CD4-positive, alpha-beta T cell treated with Interleukin-12 subunit alpha and Interleukin-12 subunit beta, for 1 hour (primary cell): ENCODE measurements at places on chromosomes 6 and 20.

GRCh38 chr6:99802396-99803031 lies 191.5 kb downstream of the MCHR2 start:
- no peak for DNase-seq

DNA sequence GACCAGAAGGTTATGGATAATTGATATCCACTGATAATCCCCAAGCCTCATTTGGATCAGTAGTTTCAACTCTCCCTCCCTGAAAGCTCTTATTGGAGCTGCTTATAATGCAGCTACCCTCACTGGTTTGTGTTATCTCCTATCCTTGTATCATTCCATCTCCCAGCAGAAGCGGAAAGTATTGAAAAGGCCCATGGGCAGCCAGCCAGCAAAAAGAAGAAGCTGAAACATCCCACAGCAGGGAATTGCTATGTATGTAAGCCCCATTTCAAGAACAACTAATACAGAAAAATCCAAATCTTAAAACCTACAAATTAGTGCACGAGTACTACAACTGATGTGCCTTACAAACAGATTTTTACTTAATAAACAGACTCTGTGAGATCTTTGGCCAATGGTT lies 269.0 kb upstream of the ECI2 start:
- no peak for DNase-seq

DNA sequence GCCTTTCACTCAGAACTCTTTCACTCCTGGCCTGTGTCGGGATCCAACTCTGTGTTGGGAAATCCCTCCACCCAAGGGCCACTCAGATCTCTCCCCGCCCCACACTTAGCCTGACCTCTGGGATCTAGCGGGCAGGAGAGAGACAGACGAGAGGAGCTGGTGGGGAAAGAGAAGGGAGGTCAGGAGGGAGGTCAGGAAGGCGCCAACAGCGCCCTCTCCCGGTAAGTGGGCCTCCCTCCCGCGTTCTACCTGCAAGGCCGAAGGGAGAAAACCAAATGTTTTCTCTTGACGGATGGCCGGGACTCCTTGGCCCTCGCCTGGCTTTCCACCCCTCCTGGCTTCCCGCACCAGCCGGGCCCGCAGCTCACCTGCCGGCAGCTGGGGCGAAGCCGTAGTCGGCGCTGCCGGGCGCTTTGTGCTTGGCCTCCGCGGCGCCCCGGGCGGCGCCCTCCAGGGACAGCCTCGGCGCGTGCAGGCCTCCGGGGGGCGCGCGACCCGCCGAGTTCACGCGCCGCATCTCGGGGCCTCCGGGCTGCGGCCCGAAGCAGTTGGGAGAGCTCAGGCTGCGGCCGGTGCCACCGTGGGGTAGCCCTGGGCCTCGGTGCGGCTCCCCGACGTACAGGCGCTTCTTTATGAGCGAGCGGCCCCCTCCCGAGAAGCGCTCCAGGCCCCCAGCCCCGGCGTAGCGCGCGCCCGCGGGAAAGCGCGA lies 38.2 kb downstream of the C6orf132 start:
- peak; percentile 78 for DNase-seq

- DNase-seq, result no peak
These were observed 833.8 kb upstream of the CITED2 start for GRCh38 chr6:140208286-140208685.

DNA sequence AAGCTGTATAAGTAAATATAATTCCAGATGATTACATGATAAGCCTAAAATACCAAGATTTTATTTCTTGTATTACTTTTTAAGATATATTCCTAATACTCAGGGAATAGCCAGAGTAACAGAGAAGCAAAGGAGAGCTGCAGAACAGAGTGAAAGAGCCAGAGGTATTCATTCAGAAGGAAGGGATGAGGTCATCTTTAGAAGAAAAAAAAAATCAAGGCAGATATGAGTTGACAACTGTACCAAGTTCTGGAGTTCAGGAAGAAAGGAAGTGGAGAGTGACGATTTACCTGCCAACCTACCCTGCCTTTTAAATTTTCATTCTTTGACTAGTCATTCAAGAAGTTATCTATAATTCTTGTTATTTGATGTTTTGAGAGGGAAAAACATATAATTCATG lies 28.8 kb upstream of the NHSL1 start:
- no peak for DNase-seq

- no peak for DNase-seq
These were observed 130.8 kb downstream of the BTBD9 start for GRCh38 chr6:38508894-38509293.

GRCh38 chr6:50602292-50602691 lies 111.0 kb upstream of the TFAP2D start:
- peak; percentile 24 for DNase-seq

- DNase-seq, result no peak
These were observed 30.4 kb downstream of the FYN start for GRCh38 chr6:111842891-111843290.

DNA sequence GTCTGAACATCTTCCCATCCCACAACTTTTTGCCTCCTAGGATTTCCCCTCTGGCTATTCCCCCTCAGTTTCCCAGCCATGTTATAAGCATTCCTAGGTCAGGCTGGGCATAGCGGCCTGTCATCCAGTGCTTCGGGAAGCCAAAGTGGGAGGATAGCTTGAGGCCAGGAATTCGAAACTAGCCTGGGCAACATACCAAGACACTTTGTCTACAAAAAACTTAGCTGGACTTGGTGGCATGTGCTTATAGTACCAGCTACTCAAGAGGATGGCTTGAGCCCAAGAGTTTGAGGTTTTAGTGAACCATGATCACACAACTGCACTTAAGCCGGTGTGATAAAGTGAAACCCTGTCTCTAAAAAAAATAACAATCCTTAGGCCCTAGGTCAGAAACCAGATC lies 447.4 kb downstream of the KIF16B start:
- no peak for DNase-seq

DNA sequence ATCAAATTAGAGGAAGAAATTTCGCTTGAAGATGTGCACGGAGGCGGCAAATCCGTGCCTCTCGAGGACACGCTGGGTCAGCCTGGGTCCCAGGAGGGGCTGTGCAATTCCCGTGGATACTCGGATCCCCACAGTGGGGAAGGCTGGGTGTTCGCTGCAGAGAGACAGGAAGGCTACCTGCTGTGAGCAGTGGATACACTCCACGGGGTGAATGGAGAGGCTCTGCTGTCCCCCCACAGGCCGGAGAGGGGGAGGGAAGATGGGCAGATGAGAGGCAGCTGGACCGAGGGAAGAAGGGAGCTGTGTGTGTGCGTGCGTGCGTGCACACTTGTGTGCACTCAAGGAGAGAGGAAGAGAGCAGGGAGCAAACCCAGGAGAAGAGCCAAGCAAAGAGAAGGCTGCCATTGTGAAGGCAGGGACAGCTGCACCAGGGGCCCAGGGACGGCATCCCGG lies 57.3 kb downstream of the SULF2 start:
- DNase-seq, result no peak

DNA sequence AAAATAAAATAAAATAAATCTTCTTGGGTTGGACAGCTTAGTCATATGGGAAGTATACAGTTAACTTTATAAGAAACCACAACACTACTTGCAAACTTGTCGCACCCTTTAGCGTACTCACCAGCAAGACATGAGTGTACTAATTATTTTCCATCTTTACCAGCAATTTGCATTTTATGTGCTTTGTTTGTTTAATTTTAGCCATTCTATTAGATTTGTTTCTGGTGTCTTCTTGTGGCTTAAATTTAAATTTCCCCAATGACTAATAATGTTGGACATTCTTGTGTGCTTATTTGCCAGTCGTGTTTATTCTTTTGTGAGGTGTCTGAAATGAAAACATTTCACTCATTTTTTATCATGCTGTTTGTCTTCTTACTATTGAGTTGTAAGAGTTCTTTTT lies 1172.2 kb upstream of the CITED2 start:
- DNase-seq, result no peak

DNA sequence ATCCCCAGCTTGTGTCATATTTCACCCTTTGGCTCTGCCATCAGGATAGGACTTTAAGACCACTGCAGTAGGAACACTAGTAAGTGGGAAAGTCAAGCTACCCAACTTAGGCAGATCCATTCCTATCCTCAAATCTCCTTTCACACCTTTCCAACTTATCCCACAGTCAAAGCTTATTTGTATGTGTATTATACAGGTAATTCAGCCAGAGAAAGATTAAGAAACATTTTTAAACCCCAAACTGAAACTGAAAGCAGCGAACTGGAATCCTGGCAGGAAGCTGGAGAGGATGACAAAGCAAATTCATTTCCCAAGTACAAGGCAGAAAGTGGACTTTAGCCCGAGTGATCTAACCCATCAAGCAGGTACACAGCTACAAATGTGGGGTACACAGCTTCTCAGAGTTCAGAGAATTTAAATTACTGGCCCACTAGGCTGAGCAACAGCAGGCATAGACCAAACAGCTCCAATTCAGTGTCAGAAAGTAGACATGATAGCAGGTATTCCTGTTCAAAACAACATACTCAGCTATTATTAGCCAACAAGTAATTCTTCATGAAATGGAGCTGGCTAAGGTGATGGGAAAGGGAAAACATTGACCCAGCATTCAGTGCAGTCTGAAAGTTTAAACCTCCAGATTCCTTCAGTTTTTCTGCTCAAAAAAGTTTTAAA lies 39.1 kb downstream of the ILRUN start:
- DNase-seq, result peak; percentile 49

- no peak for DNase-seq
These were observed 33.5 kb upstream of the NEDD9 start for GRCh38 chr6:11265932-11266331.

GRCh38 chr6:90272895-90273294 lies 23.7 kb downstream of the BACH2 start:
- no peak for DNase-seq

DNA sequence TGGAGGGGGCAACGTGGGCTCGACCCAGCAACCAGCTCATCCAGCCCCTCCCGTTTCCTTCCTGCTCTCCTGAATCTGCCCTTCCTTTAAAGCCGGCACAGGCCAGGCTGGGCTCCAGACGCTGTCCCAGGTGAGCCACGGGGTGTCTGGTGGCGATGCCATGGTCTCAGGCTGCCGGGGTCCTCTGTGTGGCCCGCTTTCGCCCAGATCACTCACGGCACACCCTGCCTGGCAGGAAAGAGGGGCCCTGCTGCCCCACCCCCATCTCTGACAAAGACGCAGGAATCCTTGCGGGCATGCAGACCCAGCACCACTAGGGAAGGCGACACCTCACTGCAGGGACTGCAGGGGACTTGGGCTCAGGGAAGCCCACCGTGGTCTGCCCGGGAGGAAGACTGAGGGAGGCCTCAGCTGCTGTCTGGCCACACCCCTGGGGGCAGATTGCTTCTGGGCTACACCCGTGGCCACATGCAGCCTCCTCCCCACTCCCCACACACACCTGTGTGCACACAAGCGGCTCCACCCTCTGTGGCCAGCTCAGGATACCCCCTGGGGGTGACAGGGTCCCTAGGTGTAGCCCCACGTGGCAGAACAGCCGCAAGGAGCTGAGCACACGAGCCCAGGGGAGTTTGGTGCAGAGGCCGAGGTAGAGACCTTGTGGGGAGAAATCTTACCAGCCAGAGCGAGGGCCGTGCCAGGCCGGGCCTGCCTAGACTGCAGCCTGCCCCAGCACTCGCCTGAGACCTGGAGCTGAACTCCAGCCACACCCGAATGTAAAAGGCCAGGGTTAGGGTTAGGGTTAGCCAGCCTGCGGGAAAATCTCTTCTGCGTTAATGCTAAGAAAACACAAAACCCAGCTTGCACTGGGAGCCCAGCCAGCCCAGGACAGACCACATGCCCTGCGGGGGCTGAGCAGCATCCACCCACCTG lies 104.6 kb downstream of the DLL1 start:
- DNase-seq, result no peak

DNA sequence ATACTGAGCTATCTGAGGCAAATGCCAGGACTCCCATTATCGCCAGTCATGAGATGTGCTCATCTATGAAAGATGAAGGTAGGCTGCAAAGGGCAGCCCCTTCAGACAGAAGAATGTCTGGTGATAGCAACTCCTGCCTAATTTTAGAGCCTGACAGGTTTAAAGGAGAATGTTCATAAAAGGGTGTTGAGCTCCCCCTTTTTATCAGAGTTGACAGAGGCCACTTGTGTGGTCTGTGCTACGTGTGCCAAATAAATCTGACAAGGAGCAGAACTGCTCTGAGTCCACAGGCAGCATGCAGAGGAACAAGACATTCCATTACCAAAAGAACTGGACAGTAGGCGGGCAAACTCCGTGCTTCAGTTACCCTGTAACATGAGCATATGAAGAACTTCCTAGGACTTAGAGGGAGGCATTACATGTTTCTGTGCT lies 101.8 kb downstream of the PREP start:
- no peak for DNase-seq

- no peak for DNase-seq
These were observed 31.5 kb downstream of the RIOK1 start for GRCh38 chr6:7421066-7421465.

GRCh38 chr20:43300901-43301300 lies 111.2 kb upstream of the PTPRT start:
- DNase-seq, result no peak

GRCh38 chr6:119241111-119241465 lies 108.5 kb downstream of the MAN1A1 start:
- DNase-seq, result no peak

DNA sequence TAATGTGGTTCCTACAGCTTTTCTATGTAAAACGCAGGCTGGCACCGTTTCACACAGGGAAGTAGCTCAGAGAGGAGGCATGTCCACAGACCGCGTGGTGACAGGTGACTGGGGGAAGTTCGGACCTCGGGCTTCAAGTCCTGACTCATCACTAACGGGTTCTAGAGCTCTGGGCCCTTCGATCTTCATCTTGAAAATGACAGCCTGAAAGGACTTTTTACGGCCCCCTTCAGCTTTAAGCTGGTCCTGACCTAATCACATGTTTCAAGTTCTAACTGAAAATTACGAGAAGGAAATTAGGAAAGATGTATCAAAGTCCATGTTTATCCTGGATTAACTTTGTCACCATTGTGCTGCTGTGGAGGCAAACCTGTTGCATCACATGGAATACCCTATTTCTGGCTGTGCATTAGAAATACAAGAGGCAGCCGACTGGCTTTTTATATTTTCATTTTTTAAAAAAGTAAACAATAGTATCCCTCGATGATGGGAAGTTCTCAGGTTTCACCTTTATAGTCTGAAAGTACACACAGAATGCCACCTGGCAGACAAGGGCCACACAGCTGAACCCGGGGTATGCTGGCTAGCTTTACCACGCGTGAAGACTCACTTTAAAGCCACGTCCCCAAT lies 2.0 kb downstream of the MAN1A1 start:
- peak; percentile 38 for DNase-seq

- DNase-seq, result no peak
These were observed 57.0 kb downstream of the RNF144B start for GRCh38 chr6:18444111-18444510.

- no peak for DNase-seq
These were observed 147.4 kb downstream of the CD24 start for GRCh38 chr6:106827081-106827480.

GRCh38 chr20:13200767-13201500 lies 20.1 kb upstream of the ISM1 start:
- DNase-seq, result no peak

GRCh38 chr20:32333988-32334885 lies 23.9 kb upstream of the ASXL1 start:
- peak; percentile 58 for DNase-seq

GRCh38 chr20:61953037-61954021 lies 112.4 kb downstream of the TAF4 start:
- no peak for DNase-seq

GRCh38 chr6:18284261-18284660 lies 19.9 kb upstream of the DEK start:
- DNase-seq, result no peak

GRCh38 chr20:3195590-3196237 lies 8.8 kb downstream of the DDRGK1 start:
- DNase-seq, result no peak

- no peak for DNase-seq
These were observed 5.7 kb upstream of the OSTM1 start for GRCh38 chr6:108080010-108080780.
